ENCODE measurements at places on chromosomes 6 and 20. TPM values are rescaled to one million over a fixed set of nuclear protein-coding genes. Genes with fewer than 3 reads are reported as not detected.

Gene ALDH8A1
- not detected for total RNA-seq

- H3K4me1 ChIP-seq = no peaks in the 10 kb centered on the region
- H3K4me3 ChIP-seq = no peak overlapping the region
- no peak overlapping the region for H3K27ac ChIP-seq
- no peak for DNase-seq
- H3K36me3 ChIP-seq = peaks cover 7% of the 10 kb centered on the region
- H3K27me3 ChIP-seq = no peaks in the 10 kb centered on the region
These were observed 15.2 kb upstream of the PRR18 start for GRCh38 chr6:166323395-166323794.

Gene DACT2
- total RNA-seq = not detected

DNA sequence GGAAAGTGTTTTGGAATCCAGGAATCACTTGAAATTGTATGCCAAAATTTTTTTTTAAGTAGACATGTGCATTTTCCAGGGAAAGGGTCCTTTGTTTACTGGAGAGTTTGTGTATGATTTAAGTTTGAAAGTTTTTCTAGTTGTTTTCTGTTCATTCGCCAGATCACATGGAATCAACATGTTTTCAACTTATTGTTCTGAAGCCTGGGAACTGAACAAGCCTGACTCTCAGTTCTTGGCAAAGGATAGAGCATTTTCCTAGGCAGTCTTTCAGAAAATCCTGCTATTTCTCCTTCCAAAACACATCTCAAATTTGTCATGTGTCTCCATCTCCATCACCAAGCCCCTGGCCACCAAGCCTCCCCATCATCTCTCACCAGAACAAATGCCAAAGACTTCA lies 374.8 kb downstream of the MAFB start:
- H3K27ac ChIP-seq = no peak overlapping the region
- no peak for DNase-seq
- H3K27me3 ChIP-seq = no peaks in the 10 kb centered on the region
- H3K36me3 ChIP-seq = no peaks in the 10 kb centered on the region
- H3K4me1 ChIP-seq = no peaks in the 10 kb centered on the region

Gene PAK5
- total RNA-seq = not detected

DNA sequence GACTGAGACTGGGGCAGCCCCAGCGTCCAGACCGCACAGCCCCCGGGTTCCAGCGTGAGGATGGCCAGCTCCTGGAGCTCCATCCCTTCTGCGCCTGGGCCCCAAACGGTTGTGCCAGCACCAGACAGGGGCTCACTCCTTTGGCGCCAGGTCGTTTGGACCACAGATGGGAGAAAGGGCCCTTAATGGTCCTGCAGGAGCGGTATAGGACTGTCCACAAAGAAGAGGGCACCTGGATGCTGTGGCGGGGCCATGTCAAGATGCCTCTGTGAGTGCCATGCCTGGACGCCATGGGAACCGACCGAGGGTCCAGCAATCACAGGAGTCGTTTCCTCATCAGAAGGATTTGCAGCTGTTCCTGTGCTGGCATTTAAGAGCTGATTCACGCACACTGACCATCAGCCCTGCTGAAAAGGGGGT lies 82.7 kb downstream of the DLL1 start:
- DNase-seq = no peak
- no peaks in the 10 kb centered on the region for H3K36me3 ChIP-seq
- H3K4me1 ChIP-seq = no peaks in the 10 kb centered on the region

Gene HDDC2
- 72.5 TPM for total RNA-seq

Gene ID1
- 80.6 TPM for total RNA-seq

Gene ASIP
- total RNA-seq = not detected

- no peaks in the 10 kb centered on the region for H3K4me1 ChIP-seq
- no peak for DNase-seq
- no peaks in the 10 kb centered on the region for H3K36me3 ChIP-seq
- H3K27me3 ChIP-seq = no peaks in the 10 kb centered on the region
- H3K27ac ChIP-seq = no peak overlapping the region
- H3K4me3 ChIP-seq = no peak overlapping the region
These were observed 645.0 kb downstream of the DHX35 start for GRCh38 chr20:39607141-39607540.

Gene DCDC2
- total RNA-seq = 3.1 TPM

DNA sequence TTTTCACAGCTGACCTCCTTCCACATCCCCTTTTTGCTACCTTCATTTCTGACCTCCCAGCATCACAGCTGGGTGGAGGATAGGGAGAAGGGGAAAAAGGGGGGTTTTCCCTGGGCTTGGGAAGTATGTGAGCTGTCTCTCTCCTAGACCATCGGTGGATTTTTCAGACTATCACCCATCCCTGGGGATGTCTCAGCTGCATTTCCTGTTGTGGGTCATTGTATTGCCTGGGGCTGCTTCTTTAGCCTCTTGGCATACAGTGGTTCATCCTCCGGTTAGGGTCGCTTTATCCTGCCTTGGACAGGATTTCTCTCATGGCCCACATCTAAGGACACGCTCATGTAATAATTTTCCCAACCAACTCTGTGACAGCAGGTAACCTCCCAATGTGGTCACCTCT lies 142.5 kb upstream of the ARG1 start:
- no peak overlapping the region for H3K27ac ChIP-seq
- H3K27me3 ChIP-seq = no peaks in the 10 kb centered on the region
- no peak overlapping the region for H3K4me3 ChIP-seq
- H3K36me3 ChIP-seq = no peaks in the 10 kb centered on the region
- no peak for DNase-seq
- no peaks in the 10 kb centered on the region for H3K4me1 ChIP-seq

DNA sequence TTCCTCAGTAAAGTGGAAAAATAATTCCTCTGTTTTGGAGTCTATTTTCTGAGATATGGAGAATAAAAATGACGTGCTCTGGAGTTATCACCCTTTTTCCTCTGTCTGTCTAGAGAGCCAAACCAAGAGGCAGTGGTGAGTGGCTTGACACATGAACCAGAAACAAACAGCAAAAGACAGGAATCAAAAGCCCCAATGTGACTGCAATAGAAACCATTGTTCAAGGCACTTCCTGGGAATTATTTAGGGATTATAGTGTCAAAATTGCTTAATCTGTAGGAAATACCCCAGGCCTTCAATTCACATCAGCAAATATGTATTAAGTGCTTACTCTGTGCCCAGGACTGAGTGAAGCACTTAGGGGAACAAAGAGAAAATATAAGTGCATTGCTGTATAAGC lies 560.4 kb upstream of the JAG1 start:
- H3K4me3 ChIP-seq = no peak overlapping the region
- no peaks in the 10 kb centered on the region for H3K27me3 ChIP-seq
- DNase-seq = no peak

DNA sequence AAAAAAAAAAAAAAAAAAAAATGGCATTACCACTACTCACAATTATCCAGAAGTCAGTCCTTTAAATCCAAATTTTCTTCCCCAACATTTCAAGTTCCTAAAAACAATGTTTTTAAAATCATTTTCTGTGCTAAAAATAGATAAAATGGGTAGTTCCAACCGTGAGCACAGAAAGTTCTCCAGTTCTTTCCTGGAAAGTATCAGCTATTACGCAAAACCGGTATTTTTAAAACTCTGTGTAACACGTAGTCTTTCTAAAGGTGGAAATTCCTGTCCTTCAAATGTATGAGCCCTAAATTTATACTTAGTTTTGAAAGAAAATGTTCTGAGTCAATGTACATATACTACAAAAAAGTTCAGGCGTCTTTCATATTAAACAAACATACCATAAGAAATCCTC lies 83.5 kb upstream of the SCAF8 start:
- DNase-seq = no peak
- H3K27ac ChIP-seq = no peak overlapping the region
- H3K4me1 ChIP-seq = no peaks in the 10 kb centered on the region

DNA sequence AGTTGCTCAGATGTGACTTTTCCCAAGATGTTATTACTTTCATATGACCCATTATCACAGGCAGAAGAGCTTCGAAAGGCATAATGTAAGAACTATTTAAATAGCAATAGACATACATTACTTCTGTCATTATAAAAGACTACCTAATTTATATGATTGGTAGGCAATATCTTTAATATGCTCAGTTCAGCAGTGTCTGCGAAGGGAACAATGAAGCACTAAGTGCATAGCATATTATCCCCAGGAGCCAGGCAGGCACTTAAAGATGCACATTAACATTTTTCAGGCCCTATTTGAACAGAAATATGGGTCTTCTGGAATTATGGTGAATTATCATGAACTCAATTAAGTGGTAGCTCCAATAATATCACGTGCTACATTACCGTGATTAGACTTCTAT lies 217.8 kb downstream of the EPM2A start:
- H3K36me3 ChIP-seq = no peaks in the 10 kb centered on the region
- no peak overlapping the region for H3K27ac ChIP-seq
- DNase-seq = no peak
- H3K4me1 ChIP-seq = no peaks in the 10 kb centered on the region
- H3K27me3 ChIP-seq = no peaks in the 10 kb centered on the region

Gene PKIB
- 0.20 TPM for total RNA-seq

GRCh38 chr6:89503641-89504040 lies 70.7 kb downstream of the ANKRD6 start:
- no peak overlapping the region for H3K27ac ChIP-seq
- H3K4me1 ChIP-seq = no peaks in the 10 kb centered on the region
- DNase-seq = no peak

Gene OR2H2
- total RNA-seq = not detected

Gene BPIFB2
- total RNA-seq = not detected

Gene FRK
- 1.6 TPM for total RNA-seq

DNA sequence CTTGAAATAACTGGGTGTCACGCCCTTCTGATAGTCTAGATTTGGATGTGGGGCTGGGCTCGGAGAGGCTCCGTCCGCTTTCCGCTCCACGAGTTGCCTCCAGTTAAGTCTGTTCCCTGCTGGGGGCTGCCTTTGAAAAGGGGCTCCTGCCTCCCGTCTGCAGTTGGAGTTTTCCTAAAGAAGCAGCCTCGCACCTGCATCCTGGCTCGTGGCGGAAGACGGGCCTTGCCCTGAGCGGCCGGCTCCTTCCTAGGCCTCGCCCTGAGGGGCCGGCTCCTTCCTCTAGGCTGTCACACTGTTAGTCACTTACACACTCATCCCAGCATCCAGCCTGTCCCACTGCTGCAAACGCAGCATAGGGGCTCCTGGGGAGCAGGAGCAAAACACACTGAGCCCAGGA lies 74.4 kb downstream of the SMOC2 start:
- no peak for DNase-seq
- H3K4me3 ChIP-seq = no peak overlapping the region
- H3K27ac ChIP-seq = no peak overlapping the region
- H3K27me3 ChIP-seq = no peaks in the 10 kb centered on the region
- no peaks in the 10 kb centered on the region for H3K4me1 ChIP-seq

Gene BNIP5
- total RNA-seq = not detected

Gene C6orf163
- 1.4 TPM for total RNA-seq

Gene KIAA1755
- total RNA-seq = 2.4 TPM

DNA sequence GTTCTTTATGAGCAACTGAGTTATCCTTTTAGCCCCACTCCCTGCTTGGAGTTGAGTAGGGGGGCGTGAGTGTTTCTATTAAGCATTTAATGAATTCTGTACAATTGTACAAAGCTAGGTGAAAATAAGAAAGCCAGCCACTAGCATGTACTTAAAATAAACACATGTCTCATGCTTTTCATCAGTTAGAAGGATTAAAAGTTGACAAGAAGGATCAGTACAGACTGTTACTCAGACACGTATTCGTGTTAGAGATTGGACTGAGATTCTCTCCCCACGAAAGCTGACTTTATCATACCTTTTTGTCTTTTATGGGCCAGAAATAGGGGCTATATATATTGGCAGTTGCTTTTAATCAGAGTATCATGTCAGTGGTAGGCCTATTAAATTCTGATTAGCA lies 1.7 kb downstream of the HSF2 start:
- H3K4me1 ChIP-seq = peaks cover 29% of the 10 kb centered on the region
- H3K27ac ChIP-seq = peak overlapping the region; percentile 96
- H3K36me3 ChIP-seq = no peaks in the 10 kb centered on the region
- no peaks in the 10 kb centered on the region for H3K27me3 ChIP-seq

GRCh38 chr6:39003072-39003471 lies 45.5 kb upstream of the GLP1R start:
- H3K36me3 ChIP-seq = no peaks in the 10 kb centered on the region
- no peak for DNase-seq
- H3K4me3 ChIP-seq = no peak overlapping the region

Gene OXT
- not detected for total RNA-seq

GRCh38 chr6:112366695-112367553 lies 19.8 kb downstream of the RFPL4B start:
- no peak for DNase-seq
- H3K27me3 ChIP-seq = peaks cover 8% of the 10 kb centered on the region
- no peak overlapping the region for H3K4me3 ChIP-seq
- no peaks in the 10 kb centered on the region for H3K36me3 ChIP-seq
- H3K4me1 ChIP-seq = no peaks in the 10 kb centered on the region

All from psoas muscle (tissue), 8 donors.